SK-N-SH (cell line): ENCODE measurements at places on chromosomes 2 and 18. TPM values are rescaled to one million over a fixed set of nuclear protein-coding genes. Genes with fewer than 3 reads are reported as not detected.

ZNF512 gene
- polyA plus RNA-seq: 22.3 and 36.5 TPM in 2 replicates

IL1B gene
- polyA plus RNA-seq: 0.25 and 0.60 TPM in 2 replicates

ASAP2 gene
- 37.9 and 41.4 TPM in 2 replicates for polyA plus RNA-seq

SCYGR4 gene
- polyA plus RNA-seq: not detected in 2 replicates

DSC2 gene
- not detected in 2 replicates for polyA plus RNA-seq

DNA sequence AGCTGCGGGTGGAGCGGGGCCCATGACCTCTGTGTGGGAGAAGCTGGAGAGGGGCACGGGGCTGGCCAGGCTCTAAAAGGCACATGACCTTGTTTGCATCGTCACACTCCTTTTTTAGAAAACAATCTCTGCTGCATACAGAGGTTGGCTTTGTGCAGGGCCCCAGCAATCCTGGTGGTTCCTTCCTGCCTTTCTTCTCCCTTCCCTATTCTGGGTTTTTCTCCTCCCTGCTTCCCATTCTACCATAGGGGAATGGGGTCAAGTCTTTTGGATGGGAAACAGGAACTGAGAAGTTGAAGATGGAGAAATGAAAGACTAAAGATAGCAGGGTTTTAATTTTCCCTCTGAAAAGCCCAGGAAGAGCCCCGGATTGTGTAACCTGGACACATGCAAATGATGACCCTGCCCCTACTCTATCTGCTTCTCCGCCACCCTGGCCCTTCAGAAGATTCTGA, 53.9 kb downstream of the ASAP2 start:
- no peak for DNase-seq

DNA sequence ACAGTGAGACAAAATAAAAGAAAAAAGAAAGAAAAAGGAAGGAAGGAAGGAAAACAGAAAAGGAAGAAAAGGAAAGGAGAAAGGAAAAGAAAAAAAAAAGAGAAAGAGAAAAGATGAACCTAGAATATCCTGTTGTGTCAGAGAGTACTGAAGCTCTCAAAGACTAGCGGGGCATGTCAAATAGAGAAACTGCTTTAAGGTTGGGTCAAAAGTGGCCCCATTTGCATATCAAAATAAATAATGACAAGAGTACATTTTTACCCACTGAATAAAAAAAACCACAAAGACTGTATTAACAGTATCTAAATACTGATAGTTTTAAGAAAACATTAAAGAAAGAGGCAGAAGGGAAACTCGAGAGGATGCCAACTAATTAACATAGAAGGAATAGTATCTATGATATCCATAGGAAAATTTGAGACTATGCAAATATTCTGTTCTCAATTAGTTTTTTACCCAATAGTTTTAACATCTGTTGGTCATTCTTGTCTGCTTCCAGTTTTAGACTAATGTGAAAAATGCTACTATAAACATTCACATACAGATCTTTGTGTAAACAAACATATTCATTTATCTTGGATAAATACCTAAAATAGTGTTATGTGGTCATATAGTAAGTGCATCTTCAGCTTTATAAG, 53.2 kb downstream of the SFXN5 start:
- no peak for DNase-seq

DNA sequence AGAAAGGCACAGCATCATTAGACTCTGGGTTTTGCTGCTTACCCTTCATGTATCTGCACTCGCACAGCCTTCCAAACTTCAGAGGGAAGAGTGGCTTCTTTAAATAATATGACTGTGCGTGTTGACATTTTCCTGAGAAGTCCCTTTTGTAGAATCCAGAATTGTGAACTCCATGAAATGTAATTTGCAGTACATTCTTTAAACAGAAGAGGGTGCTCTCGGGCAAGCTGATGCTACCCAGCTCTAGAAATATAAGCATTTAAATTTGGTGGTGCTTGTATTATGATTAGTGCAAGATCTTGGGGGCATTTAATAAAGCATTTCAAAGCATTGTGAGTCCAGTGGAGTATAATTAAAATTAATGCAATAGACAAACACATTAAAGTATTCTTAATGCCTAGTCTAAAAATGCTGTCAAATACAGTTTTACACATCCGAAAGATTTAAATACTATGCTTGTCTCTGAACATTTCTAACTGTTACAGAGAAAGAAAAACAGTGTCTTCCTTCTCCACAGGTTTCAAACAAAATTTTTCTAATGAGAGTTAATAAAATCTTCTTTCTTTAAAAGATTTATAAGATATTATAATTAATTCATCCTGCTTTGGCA, 17.3 kb upstream of the GTF2A1L start:
- DNase-seq: peak; percentile 32

- peak; percentile 60 for DNase-seq
Measured at GRCh38 chr2:29841386-29842004, 79.9 kb downstream of the ALK start.

- no peak for DNase-seq
Measured at GRCh38 chr18:12742453-12742852, 39.6 kb downstream of the PSMG2 start.

DNA sequence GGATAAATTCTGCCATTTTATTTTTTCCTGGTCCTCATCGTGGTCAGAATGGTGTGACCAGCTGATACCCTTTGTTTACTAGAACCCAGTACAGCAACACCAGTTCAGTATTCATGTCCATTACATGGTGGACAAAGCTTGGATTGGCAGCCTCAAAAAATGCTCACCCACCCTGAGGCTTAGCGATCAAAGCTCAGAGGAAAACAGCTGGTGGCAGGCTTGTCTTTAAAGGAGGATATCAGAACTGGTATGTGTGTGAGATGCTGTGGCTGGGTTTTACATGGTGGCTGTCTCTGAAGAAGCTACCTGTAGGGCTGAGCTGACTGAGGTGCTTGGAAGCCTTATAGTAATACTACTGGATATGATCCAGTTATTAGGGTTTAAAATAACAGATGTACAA, 471.1 kb upstream of the MEX3C start:
- no peak for DNase-seq

GRCh38 chr2:96102596-96103186, 13.7 kb downstream of the ADRA2B start:
- peak; percentile 9 for DNase-seq

DNA sequence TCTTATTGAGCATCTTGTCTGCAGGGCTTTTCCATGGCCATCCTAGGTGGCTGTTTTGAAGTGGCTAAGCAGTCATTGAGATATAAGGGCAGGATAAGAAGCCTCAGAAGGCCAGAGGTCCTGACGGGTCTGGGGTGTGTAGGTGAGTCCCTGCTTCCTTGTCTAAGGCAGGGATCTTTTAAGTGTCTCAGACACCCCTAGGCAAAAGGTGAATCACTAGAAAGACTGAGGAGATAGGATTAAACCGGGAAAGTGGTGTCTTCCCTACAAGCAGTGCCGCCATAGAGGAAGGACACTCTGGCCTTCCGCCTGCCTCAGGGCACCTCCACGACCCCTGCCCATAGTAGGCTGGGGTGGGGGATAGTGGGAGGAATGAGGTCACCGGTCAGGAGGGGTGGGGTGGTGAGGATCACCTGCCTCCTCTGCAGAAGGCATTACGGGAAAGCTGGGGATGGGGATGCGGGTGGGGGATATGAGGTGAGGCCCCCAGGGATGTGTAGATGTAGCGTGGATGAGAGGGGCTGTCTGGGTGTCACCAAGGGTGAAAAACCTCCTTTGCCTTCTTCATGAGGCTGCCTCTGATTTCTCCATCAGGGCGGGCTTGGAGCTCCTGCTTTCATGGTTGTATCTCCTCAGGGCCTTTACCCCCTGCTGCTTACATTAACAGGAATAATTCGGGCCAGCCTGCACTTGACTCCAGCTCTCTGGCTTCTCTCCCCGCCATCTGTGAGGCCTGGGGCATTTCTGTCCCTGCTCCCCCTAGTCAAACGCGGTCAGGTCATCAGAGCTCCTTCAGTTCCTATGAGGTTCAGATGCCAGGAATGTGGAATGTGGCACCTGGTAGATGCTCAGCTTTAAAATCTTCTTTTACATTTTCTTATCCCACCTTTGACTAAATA, 244.0 kb downstream of the DYSF start:
- DNase-seq: no peak

DNA sequence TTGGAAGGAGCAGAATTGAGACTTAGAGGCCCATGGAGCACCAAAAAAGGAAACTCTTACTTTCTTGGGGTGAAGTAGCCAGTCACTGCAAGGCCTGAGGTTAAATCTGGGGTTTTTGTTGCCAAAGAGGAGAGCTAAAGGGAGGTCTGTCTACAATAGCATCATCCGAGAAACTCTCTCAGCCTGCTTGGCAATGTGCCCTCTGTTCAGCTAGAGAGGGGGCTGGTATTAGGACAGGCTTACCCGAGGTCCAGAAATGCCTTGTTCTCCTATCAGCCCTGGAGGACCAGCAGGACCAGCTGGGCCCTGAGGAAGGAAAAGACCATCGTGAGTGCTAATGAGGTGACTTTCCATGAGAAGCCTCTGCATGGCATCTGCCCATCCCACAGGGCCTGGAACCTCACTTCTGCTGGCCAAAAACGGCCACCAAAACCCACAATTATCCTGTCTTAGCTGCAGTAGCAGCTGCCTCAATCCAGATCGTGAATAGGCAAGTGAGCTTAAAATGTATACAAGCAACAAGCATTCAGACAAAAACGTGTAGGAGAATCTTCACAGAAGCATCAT, 61.6 kb downstream of the COL6A3 start:
- no peak for DNase-seq

GRCh38 chr2:69612200-69612599, 31.3 kb downstream of the AAK1 start:
- no peak for DNase-seq

- DNase-seq: peak; percentile 41
Measured at GRCh38 chr2:86072271-86072858, 33.3 kb downstream of the POLR1A start.

DNA sequence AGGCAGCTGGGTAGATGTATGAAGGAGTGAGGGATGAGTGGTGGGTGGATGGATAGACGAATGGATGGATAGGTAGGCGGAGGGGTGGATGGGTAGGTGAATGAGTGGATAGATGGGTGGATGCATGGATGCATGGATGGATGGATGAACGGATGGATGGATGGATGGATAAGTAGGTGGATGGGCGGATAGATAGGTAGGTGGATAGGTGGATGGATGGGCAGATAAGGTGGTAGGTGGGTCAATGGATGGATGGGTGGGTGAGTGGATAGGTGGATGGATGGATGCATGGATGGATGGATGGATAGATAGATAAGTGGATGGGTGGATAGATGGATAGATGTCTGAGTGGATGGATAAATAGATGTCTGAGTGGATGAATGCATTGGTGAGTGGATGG, 30.1 kb downstream of the MLPH start:
- no peak for DNase-seq

GRCh38 chr2:10575609-10576280, 114.0 kb downstream of the NOL10 start:
- DNase-seq: no peak

- DNase-seq: peak; percentile 10
Measured at GRCh38 chr18:43396266-43396665, 119.0 kb upstream of the SYT4 start.
